ENCODE measurements at places on chromosomes 11 and 22.

DNA sequence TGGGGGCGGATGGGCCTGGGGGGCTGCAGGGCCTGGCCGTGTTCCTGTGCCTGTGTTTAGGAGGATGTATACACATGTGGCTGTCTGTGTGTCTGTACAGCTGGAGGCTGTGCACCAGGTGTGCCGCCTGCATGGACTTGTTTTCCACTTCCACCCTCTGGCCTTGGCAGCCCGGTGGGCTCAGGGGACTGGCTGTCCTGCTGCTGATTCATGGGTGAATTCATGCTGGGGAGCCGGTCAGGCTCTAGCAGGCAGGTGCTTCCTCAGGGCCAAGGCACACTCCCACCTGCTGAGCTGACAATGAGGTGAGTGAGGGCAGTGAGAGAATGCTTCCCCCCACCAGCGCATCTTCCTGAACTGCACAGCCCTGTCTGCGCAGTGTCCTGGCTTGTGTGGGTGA is 88.4 kb downstream of the CCDC81 start:
- no peak for DNase-seq

DNA sequence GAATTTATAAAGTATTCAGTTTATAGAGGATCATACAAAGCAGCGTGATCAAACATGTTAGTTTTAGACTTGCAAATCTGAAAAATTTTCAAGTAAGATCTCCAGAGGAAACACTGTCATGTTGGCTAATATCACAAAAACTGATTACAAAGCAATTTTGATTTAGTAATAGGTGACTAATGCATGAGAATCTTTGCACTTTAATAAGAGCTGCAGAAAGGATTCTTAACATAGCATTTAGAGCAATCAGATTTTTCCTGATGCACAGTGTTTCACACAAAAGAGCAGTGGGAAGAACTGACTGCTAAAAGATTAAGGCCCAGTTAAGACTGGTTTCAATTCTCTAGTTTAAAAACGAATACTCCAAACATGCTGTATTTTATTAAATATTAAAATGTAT is 321.2 kb downstream of the GUCY1A2 start:
- no peak for DNase-seq

DNA sequence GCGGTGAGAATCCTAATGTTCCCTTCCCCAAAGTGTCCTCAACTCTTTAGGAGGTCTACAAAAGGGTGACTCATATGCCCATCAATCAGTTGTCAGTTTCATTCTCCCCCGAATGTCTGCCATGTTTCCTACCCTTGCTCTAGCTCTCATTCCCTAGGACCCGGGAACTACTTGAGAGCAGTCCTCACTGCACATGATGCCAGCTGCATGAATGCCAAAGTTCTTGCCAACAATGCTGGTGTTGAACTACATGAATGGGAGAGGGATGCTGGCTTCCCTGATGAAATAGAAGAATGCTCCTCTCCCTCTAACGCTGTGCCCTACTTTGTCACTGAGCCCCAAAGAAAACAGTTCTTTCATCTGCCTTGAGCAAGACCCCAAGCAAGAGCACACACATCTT is 12.5 kb upstream of the FSHB start:
- no peak for DNase-seq

DNA sequence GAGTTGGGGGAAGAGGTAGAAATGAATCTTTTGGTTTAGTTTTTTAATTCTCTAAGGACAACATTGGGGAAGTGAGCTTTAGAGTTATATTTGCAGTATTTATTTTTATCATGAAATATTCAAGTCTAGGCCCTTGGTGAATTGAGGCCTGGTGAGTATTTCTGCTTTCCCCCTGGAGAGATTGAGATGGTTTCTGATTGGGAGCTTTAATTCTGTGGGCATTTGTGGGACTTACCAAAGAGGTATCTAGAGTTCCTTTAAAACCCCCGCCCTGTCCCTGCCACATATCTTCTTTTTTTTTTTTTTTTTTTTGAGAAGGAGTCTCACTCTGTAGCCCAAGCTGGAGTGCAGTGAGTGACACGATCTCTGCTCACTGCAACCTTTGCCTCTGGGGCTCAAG is 9.6 kb downstream of the ACO2 start:
- no peak for DNase-seq

GRCh38 chr11:36239636-36240035 is 49.6 kb downstream of the COMMD9 start:
- no peak for DNase-seq

DNA sequence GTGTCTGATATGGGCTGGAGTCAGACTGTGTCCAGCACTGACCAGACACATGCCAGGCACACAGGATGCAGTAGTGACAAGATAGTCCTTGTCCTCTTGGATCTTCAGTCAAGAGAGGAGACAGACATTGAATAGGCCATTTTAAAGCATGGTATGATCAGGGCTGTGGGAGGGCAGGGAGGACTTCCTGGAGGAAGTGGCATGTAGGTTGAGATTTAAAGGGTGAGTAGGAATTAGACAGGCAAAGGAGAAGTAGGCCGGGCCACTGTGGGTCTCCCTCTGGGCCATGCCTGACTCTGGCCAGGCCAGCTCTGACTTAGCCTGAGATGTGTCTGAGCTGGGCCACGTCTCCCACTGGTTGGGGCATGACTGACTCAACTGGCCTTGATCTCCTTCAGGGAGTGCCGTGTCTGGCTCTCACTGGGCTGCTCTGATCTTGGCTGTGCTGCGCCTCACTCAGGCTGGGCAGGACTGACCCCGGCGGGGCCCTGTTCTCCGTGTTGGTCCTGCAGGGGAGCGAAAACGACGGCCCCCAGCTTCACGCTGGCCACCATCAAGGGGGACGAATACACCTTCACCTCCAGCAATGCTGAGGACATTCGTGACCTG is 71.2 kb downstream of the MYO7A start:
- DNase-seq, result no peak

GRCh38 chr11:46978005-46978491 is 41.5 kb downstream of the CSTPP1 start:
- DNase-seq, result no peak

- DNase-seq, result no peak
Observed at GRCh38 chr22:17753401-17753989, 20.8 kb downstream of the BID start.

DNA sequence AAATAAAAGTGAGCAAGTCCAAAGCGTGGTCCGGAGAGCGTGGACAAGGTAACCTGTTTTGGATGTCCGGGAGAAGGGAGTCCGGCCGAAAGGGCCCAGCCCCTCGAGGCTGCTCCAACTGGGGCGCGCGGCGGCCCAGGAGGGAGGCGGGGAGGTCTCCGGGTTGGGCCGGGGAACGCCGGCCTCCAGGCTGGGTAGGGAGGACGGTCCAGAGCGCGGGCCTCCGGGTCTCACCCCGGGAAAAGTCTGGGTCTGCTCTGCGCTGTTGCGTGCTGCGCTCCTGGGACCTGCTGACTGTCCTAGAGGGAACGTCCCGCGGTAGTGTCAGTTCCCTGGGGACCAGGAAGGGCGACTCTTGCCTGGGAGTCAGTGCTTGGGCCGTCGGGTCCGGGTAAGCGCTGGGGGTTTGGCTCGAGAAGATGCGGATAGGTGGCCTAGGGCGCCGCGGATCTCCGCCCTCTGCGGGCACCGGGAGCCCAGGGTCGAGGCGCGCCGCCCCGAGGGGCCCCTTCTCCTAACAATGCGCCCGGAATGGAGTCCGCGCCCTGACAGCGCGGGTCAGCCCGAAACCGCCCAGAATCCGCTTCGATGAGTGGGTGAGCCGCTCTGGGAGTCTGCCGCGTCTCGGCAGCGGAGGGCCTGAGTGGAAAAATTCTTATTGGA is 988 bp upstream of the FLI1 start:
- DNase-seq, result no peak

- no peak for DNase-seq
Observed at GRCh38 chr11:126444072-126444471, 88.6 kb downstream of the ST3GAL4 start.

DNA sequence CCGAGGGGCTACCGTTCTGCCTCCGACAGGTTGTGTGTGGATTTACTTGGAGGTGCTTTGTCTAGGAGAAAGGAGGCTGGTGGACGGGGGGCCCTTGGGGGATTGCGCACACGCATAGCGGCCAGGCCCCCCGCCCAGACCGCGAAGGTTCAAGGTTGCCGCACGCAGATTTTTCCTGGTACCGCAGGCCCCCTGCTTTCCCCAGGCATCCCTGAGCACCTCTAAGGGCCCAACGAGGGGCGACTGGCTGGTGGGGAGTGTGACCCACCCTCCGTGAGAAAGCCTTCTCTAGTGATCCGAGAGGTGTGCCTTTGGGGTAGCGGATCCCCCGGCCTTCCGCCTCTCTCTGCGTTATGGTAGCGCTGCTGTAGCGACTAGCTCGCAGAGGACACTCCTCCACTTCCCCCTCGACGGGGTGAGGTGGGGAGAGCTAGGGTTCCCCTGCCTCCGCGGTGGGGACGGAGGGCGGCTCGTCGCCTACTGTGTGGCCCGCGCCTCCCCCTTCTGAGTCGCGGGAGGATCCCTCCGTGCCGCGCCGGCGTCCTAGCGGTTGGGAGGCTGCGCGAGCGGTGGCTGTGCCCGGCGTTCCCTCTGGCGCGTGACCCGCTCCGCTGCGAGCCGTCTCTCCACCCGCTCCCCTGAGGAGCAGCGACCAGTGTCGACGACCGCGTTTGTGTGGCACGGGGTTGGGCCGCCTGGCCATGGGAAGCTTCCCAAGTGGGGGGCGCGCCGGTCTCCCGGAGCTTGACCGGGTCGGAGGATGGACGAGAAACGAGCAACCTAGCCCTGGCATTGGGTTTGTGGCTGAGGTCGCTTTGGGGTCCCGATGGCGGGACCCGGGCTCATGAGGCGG is 3900.0 kb upstream of the OR11H1 start:
- DNase-seq, result no peak

- no peak for DNase-seq
Observed at GRCh38 chr22:32817137-32817730, 15.7 kb downstream of the TIMP3 start.

DNA sequence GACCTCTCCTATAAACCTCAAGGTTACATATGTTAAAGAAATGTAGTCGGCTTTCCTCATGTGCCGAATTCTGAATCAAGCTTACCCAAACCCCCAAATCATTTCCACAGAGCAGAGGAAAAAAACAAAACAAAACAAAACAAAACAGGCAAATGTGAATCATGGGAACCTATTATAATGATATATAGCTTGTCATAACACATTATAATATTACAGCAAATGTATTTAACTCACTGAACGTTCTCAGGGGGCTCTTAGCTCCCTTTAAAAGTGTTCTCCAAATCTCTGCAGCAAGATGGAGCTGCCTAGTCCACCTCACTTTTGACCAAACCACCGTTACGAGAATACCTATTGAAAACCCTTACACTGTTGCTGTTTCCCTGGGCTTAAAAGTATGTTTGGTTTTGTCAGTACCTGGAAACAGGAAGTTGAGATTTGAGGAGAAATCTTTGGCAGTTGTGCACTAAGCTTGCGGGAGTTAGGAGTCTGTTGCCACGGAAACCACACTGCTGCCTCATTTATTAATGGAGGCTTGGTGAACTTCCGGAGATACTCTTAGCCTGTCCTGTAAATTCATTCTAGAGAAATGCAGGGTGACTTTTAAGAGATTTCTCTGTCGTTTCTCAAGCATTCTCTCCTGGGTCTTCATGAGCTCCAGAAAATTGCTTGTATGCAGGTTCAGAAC is 167.0 kb upstream of the RASSF10 start:
- no peak for DNase-seq

DNA sequence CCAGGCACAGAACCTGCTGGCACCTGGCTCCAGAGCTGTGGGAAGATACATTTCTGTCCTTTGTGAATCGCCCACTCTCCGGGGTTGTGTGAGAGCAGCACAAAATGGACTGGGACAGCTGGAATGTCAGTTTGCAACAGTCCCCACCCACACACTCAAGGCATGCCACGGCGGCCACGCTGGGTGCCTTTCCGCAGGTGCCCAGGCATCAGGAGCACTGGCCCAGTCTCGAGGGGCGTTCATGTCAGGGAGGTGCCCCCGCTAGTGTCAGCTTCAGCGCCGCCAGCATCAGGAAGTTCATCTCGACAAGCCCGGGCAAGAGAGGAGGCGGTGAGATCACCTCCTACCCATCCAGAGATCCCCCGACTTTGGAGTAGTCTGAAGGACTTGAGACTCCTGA is 2.1 kb downstream of the TP53AIP1 start:
- DNase-seq, result no peak

DNA sequence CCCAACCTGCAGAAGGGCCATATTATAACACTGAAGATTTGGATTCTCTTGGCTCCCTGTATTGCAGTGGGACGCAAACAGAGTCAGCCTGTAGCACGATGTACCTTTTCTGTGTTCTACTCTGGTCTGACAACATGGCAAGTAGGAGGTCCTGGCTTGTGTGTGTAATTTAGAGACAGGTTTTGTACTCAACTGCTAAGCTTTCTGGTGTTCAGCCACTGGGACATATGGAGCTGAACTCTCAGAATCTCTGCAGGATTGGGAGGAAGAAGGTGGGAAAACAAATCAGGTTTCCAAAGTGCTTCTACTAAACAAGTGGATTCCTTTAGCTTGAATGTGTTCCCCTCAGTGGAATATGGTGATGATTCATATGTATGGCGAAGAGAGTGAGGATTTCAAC is 192.5 kb upstream of the MTMR2 start:
- no peak for DNase-seq

- no peak for DNase-seq
Observed at GRCh38 chr11:107731941-107732688, 20.3 kb upstream of the SLN start.

GRCh38 chr11:33185756-33186155 is 24.5 kb upstream of the CSTF3 start:
- DNase-seq, result no peak

- DNase-seq, result no peak
Observed at GRCh38 chr11:18005376-18006129, 7.3 kb downstream of the SERGEF start.

Measured in T-helper 2 cell treated with Interferon-gamma antibody and Interleukin-4, amounts not matched to agents 5 μg/mL and 100 μg/mL, for 36 hours (primary cell).